ENCODE measurements at places on chromosomes 3 and 15.

- DNase-seq, result no peak
Observed at GRCh38 chr3:129123314-129124060, 1.9 kb upstream of the RAB43 start.

DNA sequence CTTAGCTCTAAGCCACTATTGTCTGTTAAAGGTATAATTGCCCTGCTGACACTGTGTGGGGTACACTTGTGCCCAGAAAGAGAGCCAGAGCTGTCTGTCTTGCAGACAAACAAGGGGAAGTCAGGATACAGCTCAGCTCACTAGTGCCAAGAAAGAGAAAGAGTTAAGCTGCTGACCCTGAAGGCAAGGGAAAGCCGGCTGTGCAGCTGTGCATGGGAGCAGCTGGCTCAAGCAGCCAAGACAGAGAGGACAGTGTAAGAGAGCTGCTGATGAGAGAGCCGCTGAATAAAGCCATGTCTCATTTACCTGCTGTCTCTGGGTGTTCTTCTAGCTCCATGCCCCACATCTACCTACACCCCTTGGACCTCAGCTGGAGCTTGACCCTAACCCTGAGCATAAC lies 428.1 kb upstream of the NAALADL2 start:
- no peak for DNase-seq

- DNase-seq, result no peak
Observed at GRCh38 chr15:57932348-57932747, 133.2 kb downstream of the ALDH1A2 start.

DNA sequence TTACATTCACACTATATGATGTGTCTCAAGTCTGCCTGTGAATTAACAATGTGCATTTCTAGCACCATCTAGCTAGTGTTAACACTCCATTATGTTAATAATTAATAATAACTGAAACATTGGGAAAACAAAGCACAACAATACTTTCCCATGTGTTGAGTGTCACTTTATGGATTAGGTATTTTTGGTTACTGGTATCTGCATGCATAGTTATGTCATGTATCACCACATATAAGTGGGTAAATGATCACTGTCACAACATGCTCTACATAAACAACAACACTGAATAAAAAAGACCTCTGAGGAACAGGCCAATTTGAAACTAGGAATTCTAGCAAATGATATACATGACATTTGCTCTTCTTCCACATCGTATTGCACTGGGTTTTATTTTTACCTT lies 74.7 kb downstream of the MLH1 start:
- no peak for DNase-seq

DNA sequence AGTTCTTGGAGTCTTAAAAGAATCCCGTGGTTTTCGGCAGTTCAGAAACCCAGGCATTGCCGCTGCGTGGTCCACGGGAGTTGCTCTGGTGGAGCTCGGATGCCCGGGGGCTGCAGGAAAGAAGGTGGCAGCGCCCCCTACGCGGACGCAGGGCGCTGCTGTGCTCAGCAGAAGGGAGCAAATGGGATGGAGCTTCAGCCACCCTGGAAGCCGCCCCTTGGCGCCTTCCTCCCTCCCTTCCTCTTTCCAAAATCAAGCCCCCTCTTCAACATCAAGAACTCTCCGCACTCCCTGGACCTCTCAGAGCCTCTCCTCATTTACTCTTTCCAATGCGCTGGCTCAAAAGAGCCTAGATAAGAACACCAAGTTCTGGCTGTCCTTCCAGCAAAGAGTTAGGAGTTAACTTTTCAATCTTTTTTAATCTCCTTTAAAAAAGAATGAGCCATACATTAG lies 880 bp upstream of the CHRNA7 start:
- peak; percentile 10 for DNase-seq

DNA sequence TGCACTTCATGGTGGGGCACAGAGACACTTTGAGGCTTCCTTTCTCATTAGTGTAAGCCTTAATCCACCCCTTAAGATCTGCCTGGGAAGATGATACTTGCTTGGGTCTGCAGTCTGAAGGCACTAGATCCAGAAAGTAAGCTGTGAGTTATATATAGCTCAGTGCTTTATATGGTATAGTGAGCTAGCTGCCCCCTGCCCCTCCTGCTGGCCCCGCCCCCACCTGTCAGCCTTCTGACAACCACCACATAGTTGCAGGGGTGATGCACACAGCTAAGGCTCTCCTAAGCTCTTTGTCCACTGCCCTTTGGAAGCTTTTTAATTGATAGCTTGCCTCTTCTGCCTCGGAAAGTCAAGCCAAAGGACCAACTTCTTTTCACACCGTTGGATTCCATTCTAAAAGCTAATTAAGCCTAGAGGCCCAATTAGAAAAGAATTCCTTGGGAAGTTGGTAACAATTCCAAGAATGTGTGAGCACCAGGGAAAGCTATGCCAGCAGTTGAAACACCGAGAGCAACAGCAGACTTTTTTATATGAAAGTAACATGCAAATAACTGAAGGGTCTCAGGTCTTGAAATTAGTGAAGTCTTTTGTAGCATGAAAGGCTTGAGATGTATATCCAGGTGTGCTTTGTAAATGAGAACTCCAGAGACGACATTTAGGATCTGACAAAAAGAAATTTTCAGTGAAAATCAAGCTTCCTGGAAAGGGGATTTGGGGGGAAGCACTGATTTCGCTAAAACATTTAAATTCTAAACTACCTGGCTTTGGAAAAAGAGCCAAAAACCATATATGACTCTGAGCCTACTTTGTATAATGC lies 2.3 kb downstream of the TPM1 start:
- DNase-seq, result no peak

DNA sequence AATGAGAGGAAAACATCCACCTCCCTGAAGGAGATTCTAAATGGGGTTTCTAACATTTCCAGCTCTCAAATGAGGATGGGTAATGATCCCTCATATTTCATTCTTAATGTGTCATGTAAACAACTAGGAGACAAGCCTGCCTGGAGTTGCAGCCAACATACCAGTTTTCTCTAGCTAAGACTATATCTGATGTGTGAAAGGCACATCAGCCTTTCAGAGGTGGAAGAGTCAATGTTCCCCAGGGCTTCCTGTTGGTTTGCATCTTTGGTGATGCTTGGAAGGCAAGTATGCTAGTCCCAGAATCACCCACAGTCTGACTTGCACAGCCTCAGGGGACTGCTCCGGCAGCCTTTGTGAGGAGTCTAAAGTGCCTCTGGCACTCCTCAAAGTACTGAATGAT lies 921.2 kb downstream of the SQOR start:
- no peak for DNase-seq

DNA sequence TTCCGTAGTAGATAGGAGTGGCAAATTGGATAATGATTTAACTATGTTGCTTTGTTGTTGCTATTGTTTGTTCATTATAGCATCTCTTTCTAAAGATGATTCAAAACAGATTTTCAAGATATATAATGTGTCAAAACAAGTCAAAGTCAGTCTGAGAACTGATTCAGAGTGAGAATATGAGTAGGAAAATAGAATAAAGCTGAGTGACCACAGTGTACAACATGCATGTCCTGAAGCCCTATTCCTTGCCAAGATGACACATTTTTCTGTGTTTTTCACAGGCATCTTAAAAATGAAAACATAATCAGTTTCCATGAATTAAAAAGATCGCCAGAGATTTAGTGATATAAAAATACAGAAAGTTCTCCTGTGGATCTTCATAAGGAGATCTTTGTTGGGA lies 57.0 kb upstream of the THRB start:
- DNase-seq, result no peak

- DNase-seq, result no peak
Observed at GRCh38 chr15:93121973-93122910, 33.2 kb upstream of the RGMA start.

DNA sequence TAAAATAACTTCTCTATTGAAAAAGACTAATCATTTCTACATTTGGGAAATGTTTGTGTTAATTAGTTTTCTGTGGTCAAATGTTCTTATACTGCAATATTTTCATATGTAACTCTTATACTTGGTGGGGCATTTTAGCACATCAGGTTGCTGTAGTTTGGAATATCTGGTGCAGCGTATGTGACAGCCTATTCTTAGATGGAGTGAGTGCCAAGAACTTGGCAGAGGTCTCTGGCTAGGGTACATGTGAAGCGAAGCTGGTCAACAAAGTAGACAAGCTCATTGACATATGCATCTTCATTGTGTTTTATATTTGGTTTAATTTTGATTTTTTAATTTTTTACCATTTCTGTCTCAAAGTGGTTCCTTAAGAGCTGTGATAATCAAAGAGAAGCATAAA lies 53.2 kb downstream of the CHAC1 start:
- DNase-seq, result no peak

GRCh38 chr15:74156678-74157411 lies 16.7 kb upstream of the ISLR start:
- DNase-seq, result no peak

DNA sequence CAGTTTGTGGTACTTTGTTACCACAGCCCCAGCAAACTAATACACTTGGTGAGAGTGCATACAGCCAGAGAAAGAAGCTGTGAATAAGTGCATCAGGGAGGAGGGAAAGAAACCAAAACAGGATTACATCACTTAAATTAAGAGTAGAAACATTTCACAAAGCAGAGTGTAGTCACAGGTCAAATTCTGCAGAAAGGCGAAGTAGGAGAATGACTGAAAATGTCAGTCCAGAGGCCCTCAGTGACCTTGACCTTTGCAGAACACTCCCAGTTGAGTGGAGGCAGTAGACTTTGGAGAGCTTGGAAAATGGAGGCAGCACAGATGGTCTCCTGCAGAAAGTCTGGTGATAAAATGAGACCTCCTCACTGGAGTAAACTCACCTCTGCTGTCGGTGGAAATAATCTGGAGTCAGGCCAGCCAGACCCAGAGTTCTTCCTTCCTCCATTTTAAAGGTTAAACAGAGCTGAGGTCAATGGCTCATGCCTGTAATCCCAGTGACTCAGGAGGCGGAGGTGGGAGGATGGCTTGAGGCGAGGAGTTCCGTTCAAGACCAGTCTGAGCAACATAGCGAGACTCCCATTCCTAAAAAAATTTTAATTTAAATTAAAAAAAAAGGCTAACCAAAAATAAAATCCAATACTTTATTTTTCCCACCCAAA lies 5.0 kb downstream of the CD86 start:
- DNase-seq, result no peak

DNA sequence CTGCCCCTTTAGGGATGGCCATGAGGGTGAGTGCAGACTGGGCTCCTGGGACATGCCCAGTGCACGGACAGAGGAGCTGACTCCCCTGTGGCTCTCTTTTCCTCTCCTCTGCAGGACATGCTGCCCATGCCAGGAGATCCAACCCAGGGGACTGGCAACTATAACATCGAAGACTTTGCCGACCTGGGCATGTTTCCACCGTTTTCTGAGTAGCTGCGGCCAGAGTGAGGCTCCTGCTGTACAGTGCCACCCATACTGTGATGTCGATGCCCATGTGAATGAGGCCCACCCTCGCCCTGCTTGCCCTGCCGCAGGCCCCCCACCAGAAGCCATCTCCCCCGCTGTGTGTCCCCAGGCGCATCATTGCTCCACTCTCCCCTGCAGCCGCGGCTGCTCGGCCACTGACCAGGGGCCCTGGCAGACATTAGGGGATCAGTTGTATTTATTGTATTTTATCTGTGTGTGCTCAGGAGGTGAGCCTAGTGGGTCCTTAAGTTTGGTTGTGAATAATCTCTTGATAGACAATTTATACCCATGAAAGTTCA lies 101.6 kb upstream of the ABHD17C start:
- no peak for DNase-seq

DNA sequence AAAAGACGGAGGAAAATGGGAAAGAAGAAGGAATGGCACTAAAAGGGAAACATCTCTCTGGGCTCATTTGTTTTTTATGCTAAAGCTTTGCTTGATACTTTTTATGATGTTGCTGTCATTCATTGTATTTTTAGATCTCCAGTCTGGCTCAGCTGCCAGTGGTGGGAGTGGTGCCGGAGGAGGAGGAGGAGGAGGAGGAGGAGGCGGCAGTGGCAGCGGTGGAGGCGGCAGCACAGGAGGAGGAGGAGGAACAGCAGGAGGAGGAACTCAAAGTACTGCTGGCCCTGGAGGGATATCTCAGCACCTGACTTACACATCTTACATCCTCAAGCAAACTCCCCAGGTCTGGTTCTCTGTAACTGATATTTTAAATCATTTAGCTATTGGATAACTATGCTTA lies 49.6 kb downstream of the MAP6D1 start:
- DNase-seq, result no peak

GRCh38 chr15:77527164-77527778 lies 105.4 kb downstream of the LINGO1 start:
- no peak for DNase-seq

DNA sequence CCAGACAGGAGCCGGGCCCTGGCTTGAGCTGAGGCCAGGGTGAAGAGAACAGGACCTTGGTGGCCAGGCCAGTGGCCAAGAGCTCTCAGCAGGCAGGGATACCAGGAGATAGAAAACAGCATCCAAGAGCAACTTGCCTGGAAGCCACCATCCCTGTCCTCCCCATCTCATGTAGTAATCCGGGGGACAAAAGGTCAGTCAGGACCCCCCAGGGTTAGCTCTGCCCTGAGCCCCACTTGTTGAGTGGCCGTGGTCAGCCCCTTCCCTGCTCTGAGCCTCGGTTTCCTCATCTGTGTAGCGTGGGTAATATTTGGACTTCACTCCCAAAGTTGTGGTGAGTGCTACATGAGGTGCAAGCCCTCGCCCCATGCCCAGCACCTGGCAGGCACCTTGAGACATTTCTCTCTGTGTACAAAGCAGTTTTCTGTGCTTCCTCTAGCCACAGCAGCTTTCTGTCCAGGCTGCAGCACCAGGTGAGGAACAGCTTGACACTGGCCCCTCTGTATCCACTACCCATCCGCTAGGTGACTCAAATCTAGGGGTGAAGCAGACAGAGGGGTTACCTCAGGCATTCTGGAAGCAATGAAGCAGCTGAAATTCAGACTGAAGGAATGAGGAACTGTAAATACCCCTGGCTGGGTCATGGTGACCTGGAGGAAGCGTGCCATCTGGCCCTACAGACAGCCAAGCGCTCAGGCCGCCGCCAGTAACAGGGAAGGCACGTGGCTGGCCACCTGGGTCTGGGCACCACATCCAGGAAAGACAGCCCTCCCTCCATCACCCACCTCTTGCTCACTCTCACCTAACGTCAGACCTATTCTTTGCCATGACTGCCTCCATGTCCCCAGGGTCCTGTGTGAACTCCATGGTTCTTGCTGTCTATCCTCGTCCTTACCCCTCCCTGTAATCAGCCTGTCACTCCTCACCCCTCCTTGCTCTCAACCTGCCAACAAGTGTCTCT lies 6.7 kb downstream of the CISH start:
- peak; percentile 52 for DNase-seq

GRCh38 chr3:56789076-56789475 lies 12.7 kb downstream of the ARHGEF3 start:
- no peak for DNase-seq

- DNase-seq, result no peak
Observed at GRCh38 chr3:154228561-154229216, 95.6 kb downstream of the DHX36 start.

DNA sequence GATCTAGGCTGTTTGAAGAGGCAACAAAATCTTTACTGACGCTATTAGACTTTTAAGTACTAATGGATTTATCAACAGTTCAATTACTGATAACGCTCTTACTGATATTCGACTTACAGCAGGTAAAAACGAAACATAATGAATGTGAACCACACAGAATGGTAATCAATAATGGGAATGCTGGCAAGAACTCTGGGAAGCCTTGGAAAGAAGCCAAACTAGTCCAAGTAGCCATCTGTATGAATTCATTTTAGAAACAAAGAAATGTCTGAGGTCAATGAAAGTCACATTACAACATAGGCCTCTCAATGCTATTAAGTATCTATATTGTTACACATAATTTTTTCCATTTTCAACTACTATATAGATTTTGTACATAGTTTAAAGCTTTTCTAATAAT lies 130.0 kb downstream of the DMXL2 start:
- no peak for DNase-seq

Data from stimulated activated naive CD8-positive, alpha-beta T cell treated with anti-CD3 and anti-CD28 coated beads, Interleukin-15, Interleukin-2, amounts not matched to agents 100 U/mL and 50 U/mL, for 24 hours (primary cell).